ENCODE measurements at places on chromosomes 1 and 21.
A peak's percentile ranks its signal among the peaks of the same experiment; 100 is the strongest.

DNA sequence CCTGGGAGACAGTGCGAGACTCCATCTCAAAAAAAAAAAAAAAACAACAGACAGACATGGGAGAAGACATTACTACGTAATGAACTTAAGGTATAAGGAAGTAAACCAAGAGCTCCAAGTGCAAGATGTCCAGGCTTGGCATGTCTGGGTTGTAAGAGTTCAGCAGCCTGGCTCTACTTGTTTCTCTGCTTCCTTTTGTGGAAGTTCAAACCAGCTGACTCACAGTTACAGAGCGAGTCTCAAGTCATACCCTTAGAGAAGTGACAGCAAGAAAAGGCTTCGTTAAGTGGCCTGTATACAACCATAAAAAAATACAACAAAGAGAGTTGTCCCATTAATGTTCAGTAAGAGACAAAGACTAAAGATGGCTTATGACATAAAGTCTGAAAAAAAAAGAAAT, 1.3 kb downstream of the RIT1 start:
- no peak for DNase-seq

DNA sequence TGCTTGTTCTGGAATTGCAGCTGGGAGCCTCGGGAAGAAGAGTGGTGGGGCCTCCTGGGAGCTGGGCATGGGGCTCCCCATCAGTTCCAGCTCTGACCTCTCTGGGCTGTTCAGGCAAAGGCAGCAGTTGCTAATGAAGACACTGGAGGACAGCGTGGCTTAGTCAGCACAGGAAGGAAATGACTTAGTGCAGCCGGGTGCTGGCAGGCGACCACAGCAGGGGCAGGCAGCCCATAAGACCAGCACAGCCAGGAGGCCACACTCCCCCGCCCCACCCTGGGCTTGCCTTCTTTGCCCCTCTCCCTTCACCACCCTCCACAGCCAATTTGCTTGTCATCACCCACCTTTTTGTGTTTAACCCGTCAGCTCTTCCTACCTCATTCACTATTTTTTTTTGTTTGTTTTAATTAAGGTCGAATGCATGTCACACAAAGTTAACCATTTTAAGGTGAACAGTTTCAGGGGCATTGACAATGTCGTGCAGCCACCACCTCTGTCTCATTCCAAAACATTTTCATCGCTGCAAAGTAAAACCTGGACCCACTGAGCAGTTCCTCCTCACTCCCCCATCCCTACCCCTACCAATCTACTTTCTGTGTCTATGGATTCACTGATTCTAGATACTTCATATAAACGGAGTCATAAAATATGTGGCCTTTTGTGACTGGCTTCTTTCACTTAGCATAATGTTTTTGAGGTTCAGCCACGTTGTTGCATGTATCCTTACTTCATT, 10.9 kb downstream of the OLIG2 start:
- DNase-seq, result peak; percentile 35

- no peak for DNase-seq
These were observed 148.1 kb downstream of the RGS7 start for GRCh38 chr1:241208910-241209379.

DNA sequence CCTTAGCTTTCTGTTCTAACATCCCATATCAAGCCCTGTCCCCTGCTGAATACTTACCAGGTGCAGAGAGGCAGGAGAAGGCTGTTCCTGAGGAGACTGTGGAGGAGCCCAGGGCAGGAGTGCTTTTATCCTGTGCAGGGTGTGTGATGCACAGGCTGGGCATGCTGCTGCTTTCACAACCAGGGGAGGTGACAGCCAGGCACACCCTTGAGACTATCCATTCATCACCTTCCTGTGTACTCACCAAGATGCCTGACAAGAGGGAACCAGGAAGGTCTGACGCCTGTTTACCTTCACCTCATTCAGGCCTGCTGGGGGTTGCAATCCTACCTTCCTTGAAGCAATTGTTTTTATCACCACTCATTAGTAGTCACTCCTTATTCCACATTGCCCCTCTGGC, at the start of gene LCE3E:
LCE3E (minus strand) TSS at position 100 of the 400 bp plus-strand sequence. CDS start 572 bp downstream, outside the sequence.
- no peak for DNase-seq

GRCh38 chr1:248839168-248839555, 1.1 kb downstream of the ZNF672 start:
- no peak for DNase-seq

GRCh38 chr1:8226747-8227146, 91.2 kb upstream of the SLC45A1 start:
- no peak for DNase-seq

- DNase-seq, result no peak
These were observed 33.5 kb upstream of the ITPKB start for GRCh38 chr1:226772446-226773139.

DNA sequence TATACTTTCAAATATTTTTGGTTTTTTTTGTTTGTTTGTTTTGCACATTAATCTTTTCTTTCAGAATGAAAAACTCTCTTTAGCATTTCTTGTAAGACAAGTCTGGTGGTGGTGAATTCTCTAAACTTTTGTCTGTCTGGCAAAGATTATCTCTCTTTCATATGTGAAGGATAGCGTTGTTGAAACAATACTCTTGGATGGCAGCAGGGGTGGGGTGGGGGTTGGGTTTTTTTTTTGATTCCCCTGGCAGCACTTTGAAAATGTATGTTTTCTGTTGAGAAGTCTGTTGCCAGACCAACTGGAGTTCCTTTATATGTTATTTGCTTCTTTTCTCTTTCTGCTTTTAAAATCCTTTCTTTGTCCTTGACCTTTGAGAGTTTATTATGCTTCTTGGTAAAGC, 160.2 kb downstream of the VAV3 start:
- no peak for DNase-seq

DNA sequence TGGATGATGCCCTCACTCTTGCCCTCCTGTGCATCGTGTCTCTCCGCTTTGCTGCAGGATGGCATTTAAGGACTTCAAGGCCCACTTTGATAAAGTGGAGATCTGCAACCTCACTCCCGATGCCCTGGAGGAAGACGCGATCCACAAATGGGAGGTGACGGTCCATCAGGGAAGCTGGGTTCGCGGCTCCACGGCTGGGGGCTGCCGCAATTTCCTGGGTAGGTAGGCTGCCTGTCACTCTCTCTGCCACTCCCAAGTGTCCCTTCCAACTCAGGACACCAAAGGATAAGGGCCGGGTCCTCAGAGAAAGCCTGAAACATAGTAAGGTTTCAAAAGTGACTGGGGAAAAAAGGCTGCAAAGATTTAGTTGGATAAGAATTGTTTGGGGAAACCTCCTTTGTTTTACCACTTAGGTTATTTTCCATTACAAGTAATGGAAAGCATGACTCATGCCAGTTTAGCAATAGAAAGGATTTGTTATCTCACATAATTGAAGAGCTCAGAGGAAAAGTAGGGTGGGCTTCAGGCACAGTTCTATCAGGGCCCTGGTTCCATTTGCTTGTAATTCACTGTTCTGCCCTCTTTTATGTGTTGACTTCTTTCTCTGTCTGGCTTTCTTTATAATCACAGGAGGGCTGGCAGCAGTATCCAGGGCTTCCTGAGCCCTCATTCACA, 31.9 kb downstream of the CAPN9 start:
- DNase-seq, result no peak

DNA sequence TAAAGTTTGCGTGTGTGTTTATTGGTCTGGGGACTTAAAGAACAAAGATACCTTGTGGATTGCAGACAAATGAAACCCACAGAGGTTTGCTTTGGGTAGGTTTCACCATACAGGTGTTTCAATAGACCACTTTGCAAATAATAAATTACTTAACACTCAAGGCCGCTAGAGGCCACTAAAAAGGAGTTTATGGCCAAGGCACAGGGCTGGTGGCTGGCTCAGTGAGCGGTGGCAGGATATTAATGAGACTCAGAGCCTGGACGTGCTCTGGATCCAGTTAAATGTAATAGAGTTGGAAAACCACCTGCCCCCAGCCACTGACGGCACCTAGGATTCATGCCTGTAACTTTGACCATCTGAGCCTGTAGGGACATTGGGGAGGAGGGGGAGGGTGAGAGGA, 44.5 kb downstream of the LRRC38 start:
- peak; percentile 36 for DNase-seq

DNA sequence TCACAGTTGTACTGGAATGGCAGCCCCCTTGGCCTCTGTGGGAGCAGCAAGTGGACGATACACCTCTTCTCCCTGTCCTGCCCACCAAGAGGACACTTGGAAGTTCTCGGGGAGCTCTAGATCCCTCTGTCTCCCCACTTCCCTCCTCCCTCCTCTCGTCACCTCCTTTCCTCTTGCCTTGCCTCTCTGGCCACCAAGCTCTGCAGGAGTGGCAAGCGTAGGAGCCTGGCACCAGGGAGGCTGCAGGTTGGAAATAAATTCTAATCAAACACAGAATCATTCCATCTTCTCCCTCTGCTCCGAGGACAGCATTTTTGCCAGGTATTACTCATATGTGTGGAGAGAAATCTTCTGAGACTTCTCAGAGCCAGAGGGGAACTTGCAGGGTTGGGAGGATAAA, 20.8 kb downstream of the CAMK2N1 start:
- DNase-seq, result no peak

GRCh38 chr1:188584119-188584518, 1755.4 kb downstream of the PLA2G4A start:
- DNase-seq, result no peak

GRCh38 chr1:44367944-44368343, 12.9 kb upstream of the ERI3 start:
- DNase-seq, result no peak

DNA sequence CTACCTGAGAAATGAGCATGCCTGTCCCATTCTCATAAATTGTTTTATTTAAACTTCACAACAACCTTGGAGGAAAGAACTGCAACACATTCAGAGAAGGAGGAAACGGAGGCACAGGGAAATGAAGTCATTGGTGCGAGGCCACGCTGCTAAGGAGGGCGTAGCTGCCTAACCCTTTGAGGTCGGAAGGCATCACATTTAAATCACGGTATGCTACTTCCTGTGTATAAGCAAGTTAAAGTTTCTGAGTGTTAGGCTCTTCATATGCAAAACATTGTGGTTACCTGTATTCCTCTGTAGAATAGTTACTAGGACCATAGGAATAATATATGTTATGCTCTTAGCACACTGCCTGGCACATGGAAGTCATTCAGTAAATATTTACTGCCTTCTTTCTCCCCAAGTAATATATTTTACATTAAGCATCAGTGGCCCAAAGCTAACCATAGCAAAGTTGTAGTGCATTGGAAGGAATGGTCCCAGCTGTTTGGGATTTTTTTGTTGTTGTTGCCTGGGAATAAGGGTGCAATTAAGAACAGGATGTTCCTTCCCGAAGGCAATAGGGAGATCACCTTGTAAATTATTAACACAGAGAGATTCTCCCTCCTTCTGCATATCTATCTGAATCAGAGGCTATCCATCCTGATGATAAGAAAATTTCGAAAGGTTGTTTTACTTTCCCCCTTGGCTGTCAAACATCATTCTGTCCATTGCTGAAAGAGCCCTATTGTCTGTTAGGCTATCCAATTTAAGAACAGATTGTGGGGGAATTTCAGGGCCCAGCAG, 192.2 kb upstream of the C8B start:
- no peak for DNase-seq

- DNase-seq, result peak; percentile 72
These were observed 16.5 kb upstream of the LHX4 start for GRCh38 chr1:180213401-180214170.

DNA sequence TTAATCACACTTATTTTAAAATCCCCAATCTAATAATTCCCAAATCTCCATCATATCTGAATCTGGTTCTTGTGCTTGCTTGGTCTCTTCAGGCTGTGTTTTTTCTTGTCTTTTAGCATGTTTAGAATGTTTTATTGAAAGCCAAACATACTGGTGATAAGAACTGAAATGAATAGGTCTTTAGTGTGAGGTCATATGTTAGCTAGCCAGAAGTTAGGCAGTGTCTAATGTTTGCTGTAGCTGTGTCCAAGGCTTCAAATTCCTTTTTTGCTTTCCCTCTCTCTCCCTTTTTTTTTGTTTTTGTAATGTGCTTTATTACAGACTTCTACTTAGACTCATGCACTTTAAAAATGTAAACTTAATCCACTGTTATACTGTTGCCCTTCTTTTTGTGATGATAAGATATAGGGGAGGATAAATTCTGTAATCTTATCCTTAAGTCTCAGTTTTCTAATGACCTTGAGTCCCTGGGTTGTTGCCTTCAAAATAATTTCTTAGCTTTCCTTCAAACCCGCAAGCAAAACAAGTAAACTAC, 725.1 kb downstream of the BRINP3 start:
- DNase-seq, result no peak

DNA sequence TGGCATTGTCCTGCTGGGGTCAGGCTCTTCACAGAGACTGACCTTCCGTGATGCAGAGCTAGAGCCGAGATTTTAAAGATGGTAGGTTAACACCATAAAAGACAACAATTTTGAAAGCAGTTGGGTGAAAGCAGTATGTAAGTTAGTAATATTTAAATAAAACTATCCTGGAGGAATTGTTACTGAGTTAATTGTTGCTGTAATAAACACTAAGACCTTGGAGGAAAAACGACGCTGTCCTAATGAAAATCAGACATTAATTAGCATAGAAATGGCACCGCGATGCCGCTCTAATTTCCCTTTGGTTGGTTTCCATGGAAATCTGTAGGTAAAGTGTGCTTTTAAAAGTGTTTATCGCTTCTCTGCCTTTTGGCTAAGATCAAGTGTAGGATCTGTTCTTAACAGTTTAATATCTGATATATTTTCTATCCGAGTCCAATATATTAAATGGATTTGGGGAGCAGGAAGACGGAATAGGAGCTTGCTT, 745 bp upstream of the ANP32E start:
- no peak for DNase-seq

- no peak for DNase-seq
These were observed 29.0 kb upstream of the SARS1 start for GRCh38 chr1:109184687-109185086.

GRCh38 chr1:229434005-229434640, at the start of gene ACTA1:
ACTA1 (minus strand) TSS chr1:229434094; CDS start chr1:229433115, 979 bp downstream.
- DNase-seq, result no peak

DNA sequence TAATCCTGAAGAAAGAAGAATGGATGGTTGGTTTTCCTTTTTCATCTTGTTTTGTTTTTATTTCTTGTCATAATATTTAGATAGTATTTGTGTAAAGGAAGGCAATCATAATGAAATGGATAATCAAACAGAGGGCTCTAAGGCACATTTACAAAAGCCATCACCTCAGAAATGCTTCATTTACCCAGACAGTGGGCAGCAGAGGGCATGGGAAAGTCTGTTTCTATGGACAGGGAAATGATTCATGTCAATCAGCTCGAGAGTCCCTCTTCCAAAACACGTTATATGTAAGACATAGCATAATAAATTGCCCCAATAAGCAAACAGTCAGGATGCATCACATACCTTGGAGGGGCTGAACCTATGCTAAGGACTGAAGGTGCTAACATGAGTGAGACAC, 426.1 kb downstream of the PLPP3 start:
- no peak for DNase-seq

GRCh38 chr1:227548448-227548847, 14.9 kb upstream of the ZNF678 start:
- no peak for DNase-seq

- DNase-seq, result no peak
These were observed 54.1 kb upstream of the LYST start for GRCh38 chr1:235920596-235921375.

All from GM13977 (cell line).